Cortex of kidney (tissue), 1 donor: ENCODE measurements at places on chromosomes 7 and 10.

DNA sequence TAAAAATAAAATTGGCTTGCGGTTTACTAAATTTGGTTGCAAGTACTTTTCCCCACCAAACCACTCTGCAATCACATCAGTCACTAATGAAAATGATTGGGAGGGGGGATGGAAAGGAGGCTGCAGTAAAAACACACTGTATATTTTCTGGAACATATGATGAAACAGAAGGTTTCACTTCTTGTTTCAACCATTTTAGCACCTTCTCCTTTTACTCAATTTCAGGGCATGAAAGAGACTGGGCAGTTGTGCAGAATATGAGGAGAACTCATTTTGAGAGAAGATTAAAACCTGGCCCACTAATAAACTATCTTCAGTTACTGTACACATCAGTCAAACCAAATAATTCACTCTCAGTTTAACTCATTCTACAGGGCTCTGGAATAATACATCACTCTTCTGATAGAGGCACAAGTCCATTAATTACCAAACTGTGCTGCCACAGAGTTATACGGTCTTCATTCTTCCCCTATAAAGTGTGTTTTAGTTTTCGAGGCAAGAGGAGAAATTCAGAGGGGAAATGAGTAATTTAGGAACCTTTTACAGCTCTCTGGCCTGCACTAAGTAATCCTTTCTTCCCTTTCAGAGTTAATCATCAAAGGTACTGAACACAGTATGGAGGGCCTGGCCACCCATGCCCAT, 25.5 kb downstream of the JAZF1 start:
- DNase-seq: no peak

DNA sequence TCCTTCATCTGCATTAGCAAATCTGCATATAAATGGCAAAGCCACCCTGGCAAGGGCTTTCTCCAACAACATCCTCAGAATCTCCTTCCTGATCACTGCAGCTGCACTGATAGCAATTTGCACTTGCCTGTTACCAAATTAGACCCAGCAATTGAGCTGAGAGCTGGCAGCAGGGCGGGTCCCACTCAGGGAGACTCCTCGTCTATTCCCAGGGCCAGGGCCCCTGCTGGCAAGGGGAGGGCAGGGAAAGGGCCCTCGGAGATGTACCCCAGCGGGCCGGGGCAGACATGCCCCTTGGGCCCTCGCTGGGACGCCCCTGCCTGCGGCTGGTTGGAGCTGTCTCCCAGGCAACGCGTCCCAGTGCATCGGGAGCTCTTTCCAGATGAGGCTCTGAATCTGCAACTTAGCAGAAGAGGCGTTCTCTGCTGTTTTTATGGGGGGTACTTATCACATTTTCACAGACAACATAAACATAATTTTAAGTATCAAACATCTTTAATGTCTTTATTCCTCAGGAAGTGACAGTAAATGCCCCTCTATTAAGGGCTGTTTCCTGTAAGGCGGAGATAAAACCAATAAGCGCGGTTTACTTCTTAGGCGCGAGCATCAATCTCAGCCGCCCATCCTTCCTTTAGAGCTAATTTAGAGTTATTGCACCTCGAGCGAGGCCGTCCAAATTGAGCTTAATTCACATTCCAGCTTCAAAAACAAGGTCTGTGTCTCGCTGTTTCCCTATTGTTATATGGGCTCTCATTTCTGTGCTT, 249.0 kb upstream of the PPP2R2D start:
- no peak for DNase-seq

DNA sequence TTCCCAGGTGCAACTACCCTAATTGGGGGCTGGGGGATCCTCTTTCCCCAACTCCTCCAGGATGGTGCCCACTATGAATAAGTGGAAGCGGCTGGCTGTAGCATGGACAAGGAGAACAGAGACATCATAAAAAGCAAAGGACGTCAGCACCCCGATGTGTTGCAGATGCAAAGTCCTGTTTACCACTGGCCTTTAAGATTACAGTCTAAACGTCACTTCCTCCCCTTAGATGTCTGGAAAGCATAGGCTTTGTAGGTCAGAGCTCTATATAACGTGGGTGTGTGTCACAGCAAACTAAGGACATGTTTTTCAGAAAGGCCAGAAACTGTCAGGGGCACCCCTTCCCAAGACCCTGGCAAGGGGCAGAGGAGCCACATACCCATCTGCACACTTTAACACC, 7.9 kb downstream of the COBL start:
- no peak for DNase-seq

DNA sequence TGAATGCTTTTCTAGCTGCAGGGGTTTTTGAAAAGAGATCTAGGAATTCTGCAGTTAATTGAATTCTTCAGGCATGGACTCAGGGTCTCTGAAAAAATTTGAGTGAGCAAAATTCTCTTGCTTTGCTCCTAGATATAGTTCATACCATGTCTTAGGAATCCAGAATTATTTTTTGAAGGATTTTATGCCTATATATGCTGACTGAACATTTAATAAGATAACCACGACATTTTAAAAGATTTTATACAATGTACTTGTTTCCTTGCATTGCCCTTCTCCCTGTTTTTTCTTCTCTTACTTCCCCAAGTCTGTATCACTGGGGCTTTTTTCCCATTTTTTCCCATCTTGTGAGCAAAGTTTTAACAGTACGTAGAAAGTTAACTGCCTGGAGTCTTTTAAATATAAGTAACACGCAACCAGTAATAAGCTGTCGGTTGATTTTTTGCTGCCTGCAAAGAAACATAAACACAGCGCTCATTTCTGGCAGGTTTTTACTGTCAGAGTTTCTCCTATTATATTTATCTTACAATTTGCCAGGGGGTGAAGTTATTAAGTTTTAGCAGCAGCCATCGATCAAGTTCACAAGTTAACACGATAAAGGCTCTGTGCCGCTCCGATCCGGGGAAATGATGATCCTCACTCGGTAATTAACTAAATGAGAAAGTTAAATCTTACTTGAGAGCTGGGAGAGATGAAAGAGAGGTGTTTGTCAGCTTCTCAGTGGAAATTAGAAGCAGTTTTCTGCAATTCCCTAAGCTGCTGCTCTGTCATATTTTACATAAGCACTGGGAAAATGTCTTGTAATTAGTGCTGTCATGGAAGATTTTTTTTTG, 81.0 kb downstream of the POLL start:
- no peak for DNase-seq

DNA sequence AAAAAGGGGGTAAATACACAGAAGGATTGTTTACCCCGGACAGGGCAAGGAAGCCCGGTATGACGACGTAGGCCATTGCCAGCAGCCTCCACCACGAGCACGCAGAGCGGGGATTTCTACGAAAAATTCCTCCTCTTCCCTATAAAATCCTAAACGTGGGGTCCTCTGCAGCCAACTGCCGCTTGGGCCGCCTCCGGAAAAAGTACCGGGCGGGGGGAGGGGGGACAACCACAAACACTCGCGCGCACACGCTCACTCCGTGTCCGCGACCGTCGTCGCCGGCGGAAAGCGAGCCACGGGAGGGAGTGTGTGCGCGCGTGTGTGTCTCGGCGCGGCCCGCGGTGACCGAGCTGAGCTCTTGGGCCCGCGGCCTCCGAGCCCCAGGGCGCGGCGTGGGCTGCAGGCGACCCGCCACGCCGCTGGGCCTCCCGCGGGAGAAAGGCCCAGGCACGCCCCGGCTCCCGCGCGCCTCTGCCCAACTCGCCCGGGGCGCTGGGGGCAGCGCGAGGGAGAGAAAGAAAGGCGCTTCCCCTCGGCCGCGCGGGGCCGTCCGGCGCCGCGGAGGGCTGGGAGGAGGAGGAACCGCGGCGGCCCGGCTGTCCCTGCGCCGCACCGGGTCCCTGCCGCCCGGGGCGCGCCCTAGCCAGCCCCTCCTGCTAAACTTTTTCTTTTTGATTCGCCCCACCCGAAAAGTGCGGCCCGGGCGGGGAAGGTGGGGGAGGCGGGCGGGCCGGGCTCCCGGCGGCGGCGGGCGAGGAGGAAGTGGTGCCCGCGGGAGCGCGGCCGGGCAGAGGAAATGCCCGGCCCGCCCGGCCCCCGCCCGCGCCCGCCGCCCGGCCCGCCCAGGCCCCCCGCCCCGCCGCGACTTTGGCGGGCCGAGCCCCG, 1.5 kb downstream of the CTBP2 start:
- no peak for DNase-seq

DNA sequence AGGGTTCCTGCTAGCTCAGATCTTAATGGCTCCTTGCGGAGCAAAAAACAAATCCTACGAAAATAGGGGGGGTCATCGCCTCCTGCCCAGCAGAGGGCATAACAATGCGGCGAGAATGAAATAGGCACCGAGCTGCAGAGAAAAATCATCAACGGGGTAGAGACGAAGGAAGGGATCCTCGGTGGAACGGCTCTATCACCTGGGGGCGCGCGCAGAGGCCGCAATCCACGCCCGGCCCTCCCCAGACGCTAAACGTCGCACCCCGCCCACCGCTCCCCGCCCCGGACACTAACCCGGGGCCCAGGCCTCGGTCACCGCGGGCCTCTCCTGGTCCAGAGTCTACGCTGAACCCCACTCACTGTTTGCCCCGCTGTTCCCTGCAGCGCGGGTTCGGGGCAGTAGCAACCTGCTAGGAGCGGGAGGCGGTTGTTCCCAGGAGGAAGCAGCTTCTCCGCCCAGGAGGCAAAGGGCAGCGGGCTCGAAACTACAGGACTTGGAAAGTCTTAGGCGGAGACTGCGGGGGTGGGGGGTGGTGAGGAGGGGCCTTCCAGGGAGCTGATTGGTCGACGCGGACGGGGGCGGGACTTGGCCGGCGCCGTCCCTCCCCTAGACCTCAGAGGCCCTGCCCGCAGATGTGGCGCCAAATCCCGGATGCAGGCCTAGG, at the start of gene TCAF1:
Gene TCAF1 (minus strand): TSS at position 509 of the 664 bp plus-strand sequence. CDS start 25,568 bp downstream, outside the sequence.
- DNase-seq: no peak

DNA sequence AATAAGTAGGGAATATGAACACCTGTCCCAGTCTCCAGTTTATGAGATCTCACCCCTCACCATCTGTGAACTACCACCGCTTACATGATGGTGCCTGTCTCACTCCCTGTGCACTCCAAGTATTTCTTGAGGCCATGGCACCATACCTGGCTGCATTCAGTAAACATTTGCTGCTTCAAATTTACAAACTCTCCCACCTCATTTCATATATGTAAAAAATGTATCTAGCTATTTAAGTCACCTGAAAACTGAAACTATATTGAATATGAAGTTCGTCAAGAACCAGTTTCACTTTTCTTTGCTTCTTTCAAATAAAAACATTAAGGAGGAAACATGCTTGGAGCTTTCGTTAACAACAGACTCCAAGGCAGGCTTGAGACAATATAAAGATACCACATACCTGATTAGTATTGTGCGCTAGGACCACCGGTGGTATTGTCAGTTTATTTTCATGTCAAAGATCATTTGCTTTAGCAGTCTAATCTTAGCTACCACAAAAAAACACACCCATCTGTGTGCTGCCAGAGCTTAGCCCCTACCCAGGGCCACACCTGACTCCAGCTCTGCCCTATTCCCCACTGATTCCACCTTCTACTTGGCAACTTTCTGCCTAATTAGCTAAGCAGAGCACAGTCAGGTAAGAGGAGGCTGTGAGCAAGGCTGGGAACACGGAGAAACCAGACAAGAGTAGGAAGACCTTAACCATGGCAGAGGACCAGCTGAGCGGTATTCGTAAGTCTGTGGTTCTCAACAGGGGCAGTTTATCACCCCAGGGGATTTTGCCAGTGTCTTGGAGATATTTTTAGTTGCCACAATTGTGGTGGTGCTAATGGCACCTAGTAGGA, 92.0 kb downstream of the ZFAND4 start:
- DNase-seq: no peak

- DNase-seq: no peak
These were observed 49.0 kb downstream of the GRM3 start for GRCh38 chr7:86692755-86693154.

DNA sequence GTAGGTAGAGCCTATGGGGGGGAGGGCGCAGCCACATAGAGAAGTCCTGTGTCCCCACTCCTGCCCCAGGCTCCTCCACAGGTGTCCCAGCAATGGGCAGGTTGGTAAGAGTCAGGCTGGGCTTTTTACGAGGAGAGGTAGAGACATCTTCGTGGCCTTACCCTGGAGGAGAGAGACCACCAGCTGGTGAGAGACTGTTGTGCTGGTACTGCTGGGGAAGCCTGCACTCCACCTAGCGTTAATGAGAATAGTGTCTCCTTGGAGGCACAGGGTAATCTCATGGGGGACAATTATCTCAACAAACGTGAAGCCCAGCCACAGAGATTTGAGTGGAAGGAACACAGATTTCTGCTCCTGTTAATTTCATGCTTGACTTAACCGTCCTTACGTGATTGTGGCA, 29.5 kb upstream of the RASGEF1A start:
- DNase-seq: no peak

DNA sequence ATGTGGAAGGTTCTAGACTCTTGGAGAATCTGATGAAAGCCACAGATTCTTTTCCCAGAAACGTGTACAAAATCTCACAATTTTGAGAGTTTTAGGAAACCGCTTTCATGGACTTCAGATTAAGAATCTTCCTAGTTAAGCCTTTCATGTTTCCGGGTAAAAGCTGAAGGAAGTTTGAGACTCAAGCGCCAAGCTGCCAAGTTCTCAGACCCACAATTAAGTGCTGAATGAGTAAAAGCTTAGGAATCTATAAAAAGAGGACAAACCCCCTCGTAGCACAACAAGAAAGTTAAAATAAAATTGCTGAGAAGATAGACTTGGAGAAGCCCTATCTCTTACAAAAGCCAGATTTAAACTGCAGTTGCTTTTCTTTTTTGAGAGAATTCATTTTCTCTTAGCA, 99.6 kb downstream of the ST8SIA6 start:
- no peak for DNase-seq

- no peak for DNase-seq
These were observed 34.9 kb upstream of the WAPL start for GRCh38 chr10:86556532-86556931.

GRCh38 chr10:15744217-15744865, 24.6 kb upstream of the ITGA8 start:
- no peak for DNase-seq

DNA sequence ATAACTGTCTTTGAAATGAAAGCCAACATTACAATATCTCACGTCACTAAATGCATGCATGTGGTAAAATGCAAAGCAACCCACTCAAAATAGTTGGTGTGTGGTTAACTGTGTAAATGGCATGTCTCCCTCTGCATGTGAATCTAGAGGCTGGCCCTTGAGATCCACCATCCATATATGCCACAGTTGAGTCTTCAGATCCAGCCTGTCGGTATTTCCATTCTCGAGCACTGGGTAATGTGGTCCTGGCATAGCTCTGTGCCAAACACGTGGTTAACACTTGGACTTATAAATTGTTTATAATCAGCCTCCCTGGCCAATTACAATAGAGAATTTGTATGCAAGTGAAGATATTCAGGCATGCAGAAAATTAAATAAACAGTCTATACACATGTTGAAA, 90.3 kb downstream of the LYZL1 start:
- no peak for DNase-seq

- no peak for DNase-seq
These were observed 52.7 kb downstream of the GNA12 start for GRCh38 chr7:2791390-2791789.

- DNase-seq: no peak
These were observed 27.6 kb downstream of the SLC35G1 start for GRCh38 chr10:93921338-93921737.

DNA sequence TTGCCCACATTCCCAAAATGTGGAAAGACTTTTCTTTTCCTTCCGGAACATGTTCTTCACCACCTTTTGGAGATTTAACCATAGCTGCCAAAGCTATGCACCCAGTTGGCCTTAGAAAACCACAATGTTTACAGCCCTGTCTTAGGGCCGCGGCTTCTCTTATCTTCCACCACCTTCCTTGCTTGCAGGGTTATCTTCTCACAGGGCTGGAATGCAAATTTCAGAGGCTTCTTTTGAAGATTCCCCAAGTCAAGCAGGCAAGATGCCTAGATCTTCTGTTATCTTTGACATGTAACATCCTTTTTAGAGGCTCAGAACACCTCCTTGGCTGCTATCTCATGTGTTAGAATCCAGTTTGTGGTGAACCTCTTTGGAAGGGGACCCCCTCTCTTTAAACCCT, 11.1 kb downstream of the KCTD7 start:
- DNase-seq: no peak

- no peak for DNase-seq
These were observed 504.1 kb downstream of the SDK1 start for GRCh38 chr7:3805151-3805550.
